ENCODE measurements at places on chromosomes 7 and 10.

GRCh38 chr10:113594652-113595051 lies 41.8 kb downstream of the HABP2 start:
- no peaks in the 10 kb centered on the region for H3K4me1 ChIP-seq
- peaks cover 72% of the 10 kb centered on the region for H3K36me3 ChIP-seq
- no peak for DNase-seq

GRCh38 chr7:124672011-124672410 lies 93.6 kb downstream of the GPR37 start:
- no peaks in the 10 kb centered on the region for H3K36me3 ChIP-seq
- no peak overlapping the region for H3K4me3 ChIP-seq
- no peaks in the 10 kb centered on the region for H3K27me3 ChIP-seq
- H3K27ac ChIP-seq: no peak overlapping the region
- DNase-seq: no peak
- H3K4me1 ChIP-seq: no peaks in the 10 kb centered on the region

GRCh38 chr10:70478191-70479164 lies at the start of gene PALD1:
Gene PALD1, plus strand, starts transcription at chr10:70478767. Its CDS starts 47,185 bp downstream, at chr10:70525952.
- peak; percentile 83 for DNase-seq
- H3K4me1 ChIP-seq: peaks cover 76% of the 10 kb centered on the region
- peak within 1 kb of the TSS; percentile 88 for H3K27ac ChIP-seq
- no peaks in the 10 kb centered on the region for H3K36me3 ChIP-seq
- no peaks in the 10 kb centered on the region for H3K27me3 ChIP-seq

DNA sequence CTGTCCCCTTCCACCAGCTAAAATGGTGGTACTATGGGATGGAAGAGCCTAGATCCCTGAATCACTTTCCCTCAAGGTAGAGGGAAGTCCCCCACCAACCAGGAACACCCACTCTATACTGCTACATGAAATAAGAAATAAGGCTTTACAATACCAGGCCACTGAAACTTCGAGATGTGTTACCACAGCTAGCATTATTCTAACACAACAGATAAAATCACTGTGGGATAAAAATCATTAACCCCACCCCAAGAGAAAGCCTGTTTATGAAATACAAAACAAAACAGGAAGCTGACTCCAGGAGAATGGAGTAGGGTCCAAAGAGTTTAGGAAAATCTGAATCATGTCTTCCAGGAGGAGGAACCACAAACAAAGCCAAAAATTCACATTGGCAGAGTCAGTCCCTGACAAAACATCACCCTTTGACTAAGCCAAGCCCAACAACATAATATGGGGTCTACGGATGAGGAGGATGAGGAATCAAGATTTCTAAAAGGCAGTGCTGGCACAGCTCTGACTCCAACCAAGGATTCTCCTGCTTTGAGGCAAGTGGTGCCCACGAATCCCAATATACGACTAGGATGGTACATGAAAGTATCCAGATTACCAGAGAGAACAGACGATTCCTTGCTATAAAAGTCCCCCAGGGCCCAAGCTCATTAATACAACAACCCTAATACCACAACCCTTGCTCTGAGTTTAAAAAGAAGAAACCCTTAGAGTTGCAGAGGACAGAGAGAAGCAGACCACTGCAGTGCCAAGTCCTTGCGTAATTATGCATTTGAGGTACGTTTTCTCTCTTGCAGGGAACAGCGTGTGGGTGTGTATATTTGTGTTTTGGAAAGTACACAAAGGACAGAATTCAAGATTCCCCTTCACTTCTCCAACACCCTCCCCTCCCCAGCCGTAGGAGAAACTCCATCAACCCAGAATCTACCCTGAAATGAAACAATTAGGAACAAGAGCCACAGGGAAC lies 23.7 kb downstream of the XPNPEP1 start:
- DNase-seq: no peak
- peaks cover 97% of the 10 kb centered on the region for H3K4me1 ChIP-seq
- H3K4me3 ChIP-seq: no peak overlapping the region

DNA sequence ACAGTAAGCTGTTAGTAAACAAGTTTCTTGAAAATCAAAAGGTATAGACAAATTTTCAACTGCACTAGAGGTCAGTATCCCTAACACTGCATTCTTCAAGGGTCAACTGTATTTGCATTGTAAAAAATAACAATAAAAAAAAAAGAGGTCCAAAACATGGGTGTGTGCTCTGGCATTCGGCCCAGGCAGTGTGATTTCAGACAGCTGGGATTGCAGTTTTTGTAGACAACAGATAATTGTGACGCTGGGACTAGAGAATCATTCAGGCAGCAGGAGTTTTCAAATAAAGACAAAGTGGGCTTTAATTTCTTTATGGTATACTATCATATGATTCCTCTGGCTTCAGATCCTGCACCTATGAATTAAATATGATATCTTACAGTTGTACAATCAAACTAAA lies 543.2 kb upstream of the SEMA3D start:
- no peaks in the 10 kb centered on the region for H3K4me1 ChIP-seq
- H3K4me3 ChIP-seq: no peak overlapping the region
- no peak overlapping the region for H3K27ac ChIP-seq

- H3K36me3 ChIP-seq: no peaks in the 10 kb centered on the region
- no peak overlapping the region for H3K4me3 ChIP-seq
- no peak for DNase-seq
- H3K4me1 ChIP-seq: no peaks in the 10 kb centered on the region
- H3K27ac ChIP-seq: no peak overlapping the region
These were observed 32.5 kb upstream of the TRUB1 start for GRCh38 chr10:114905450-114905849.

DNA sequence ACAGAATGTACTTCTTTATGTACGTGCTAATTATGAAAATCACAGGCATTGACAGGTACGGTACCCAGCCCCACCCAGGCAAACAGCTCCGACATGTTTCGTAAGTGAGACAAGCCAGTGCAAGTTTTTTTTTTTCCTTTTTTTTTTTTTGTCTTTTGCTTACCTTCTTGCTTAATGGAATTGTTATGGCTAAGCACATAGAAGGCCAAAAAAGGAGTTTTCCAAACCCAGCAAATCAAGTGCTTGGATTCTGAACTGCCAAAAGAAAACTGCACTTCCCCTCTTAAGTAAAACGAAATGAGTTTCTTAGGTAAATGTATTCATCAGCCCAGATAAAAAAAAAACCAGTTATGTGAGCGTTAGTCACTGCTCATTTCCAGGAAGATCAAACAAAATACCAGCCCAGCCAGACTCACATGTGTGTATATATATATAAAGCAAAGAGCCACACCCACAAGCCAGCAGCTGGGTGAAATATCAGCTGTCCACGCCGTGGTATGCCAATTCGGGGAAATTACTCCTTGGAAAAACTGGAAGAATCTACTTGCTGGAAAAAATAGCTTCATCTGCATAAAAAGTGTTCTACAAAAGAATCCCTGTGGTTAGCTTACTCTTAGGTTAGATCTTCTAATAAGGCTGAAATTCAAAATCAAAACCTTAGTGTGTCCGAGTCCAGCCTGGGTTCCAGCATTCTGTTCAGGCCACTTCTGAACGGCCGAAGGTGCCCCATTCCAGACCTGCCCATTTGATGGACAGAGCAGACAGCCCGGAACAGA lies 8.0 kb downstream of the KLF6 start:
- peak overlapping the region; percentile 99 for H3K27ac ChIP-seq
- no peaks in the 10 kb centered on the region for H3K27me3 ChIP-seq
- DNase-seq: no peak
- H3K4me1 ChIP-seq: peaks cover 74% of the 10 kb centered on the region
- H3K36me3 ChIP-seq: peaks cover 66% of the 10 kb centered on the region
- H3K4me3 ChIP-seq: peak overlapping the region; percentile 87

DNA sequence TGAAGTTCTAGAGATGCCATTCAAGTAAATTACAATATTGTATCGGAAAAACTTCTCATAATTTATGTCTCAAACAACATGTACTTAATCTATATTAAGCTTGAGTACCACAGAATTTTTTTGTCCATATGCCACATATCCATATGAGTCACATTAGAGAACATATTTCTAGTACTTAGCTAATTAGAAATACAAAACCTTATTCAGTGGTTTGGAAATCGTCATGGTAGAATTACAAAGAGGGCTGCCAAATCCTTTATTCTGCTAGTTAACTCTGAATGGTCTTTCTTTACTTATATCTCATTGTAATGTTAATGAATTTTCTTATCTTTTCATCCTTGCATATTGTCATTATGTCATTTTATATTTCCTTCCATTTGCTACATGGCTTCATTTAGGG lies 9.0 kb upstream of the VIM start:
- H3K36me3 ChIP-seq: no peaks in the 10 kb centered on the region
- H3K4me1 ChIP-seq: peaks cover 17% of the 10 kb centered on the region
- no peak overlapping the region for H3K27ac ChIP-seq
- no peaks in the 10 kb centered on the region for H3K27me3 ChIP-seq

GRCh38 chr7:25402532-25402931 lies 174.2 kb upstream of the NPVF start:
- peaks cover 43% of the 10 kb centered on the region for H3K27me3 ChIP-seq
- H3K36me3 ChIP-seq: no peaks in the 10 kb centered on the region
- no peak for DNase-seq
- H3K27ac ChIP-seq: no peak overlapping the region

DNA sequence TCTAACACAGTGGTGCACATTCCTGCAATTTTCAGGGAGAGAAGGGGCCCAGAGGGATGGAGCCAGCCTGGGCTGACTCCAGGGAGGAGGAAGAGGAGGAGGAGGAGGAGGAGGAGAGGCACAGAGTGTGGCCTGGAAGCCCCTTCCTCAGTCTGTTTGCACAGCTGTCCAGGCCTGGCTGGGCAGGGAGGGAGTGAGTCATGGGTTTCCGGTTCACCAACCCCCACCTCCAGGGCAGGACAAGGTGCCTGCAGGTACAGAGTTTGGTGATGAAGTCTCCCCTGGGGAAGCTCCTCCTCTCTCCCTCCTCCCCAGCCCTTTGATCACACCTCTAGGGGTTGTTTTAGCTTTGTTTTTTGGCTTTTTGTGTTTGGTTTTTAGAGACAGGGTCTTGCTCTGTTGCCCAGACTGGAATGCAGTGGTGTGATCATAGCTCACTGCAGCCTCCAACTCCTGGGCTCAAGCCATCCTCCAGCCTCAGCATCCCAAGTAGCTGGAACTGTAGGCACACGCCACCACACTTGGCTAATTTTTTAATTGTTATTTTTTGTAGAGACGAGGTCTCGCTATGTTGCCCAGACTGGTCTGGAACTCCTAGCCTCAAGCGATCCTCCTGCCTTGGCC lies 77.5 kb upstream of the CUX1 start:
- no peak for DNase-seq
- H3K4me1 ChIP-seq: peaks cover 13% of the 10 kb centered on the region
- H3K36me3 ChIP-seq: no peaks in the 10 kb centered on the region
- H3K4me3 ChIP-seq: no peak overlapping the region
- no peak overlapping the region for H3K27ac ChIP-seq

DNA sequence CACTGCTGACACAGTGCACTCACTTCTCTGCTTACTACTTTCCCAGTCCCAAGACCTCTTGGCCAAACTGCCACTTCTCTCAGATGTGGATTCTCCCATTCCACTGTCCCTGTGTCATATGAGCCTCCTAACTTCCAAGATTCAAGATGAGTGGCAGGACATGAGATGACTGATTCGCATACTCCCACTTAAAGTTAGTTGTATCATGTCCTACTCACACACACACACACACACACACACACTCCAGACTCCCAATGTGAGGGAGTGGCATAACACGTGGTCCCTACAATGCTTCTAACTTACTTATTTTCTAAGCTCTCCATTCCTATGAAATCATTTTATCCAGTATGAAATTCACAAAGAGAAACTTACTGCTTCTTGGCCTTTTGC lies 67.0 kb upstream of the CAV2 start:
- H3K27ac ChIP-seq: no peak overlapping the region
- no peak for DNase-seq
- H3K36me3 ChIP-seq: no peaks in the 10 kb centered on the region
- H3K4me3 ChIP-seq: no peak overlapping the region
- no peaks in the 10 kb centered on the region for H3K27me3 ChIP-seq

GRCh38 chr10:61987537-61987936 lies 86.0 kb downstream of the ARID5B start:
- no peak for DNase-seq
- H3K27ac ChIP-seq: peak overlapping the region; percentile 69
- H3K36me3 ChIP-seq: no peaks in the 10 kb centered on the region
- peaks cover 49% of the 10 kb centered on the region for H3K4me1 ChIP-seq

- DNase-seq: no peak
- no peaks in the 10 kb centered on the region for H3K36me3 ChIP-seq
- H3K27me3 ChIP-seq: no peaks in the 10 kb centered on the region
- H3K4me3 ChIP-seq: no peak overlapping the region
- H3K27ac ChIP-seq: no peak overlapping the region
These were observed 351.9 kb upstream of the CELF2 start for GRCh38 chr10:10665750-10666149.

Measured in left ventricle myocardium inferior (tissue), 1 donor.